T-helper 2 cell treated with Interferon-gamma antibody and Interleukin-4, amounts not matched to agents 5 μg/mL and 100 μg/mL, for 36 hours (primary cell): ENCODE measurements at places on chromosomes 6 and 20.

DNA sequence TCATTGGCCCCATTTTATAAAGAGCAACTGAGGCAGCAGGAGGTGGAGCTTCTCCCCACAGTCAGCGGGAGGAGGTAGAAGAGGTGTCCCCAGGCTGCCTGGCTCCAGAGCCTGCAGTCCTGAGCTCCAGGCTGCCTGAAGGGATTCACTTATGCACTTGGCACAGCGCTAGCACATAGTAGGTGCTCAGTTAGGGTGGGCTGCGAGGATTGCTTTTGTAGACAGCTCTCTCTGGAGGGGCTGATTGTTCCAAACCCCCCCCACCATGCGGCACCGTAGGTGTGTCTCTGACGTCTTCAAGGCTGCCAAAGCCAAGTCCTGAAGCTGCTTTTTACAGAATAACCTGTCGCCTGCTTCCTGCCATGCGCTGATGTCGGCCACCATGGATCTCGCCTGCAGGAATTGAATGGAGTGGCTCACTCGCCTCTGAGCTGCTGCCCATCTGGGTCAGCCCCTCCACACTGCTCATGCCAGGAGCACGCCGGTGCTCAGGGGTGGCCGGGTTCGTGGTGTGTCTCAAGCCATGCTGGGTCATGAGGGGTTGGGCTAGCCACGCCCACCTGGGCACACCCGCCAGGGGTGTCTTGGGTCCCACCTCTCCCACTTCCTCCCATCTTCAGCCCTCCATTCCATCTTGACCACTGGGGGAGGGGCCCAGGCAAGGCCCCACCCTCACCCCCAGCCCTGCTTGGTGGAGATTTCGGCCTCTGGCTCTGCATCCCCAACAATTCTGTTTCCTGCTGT lies 59.8 kb downstream of the BCAS4 start:
- no peaks in the 10 kb centered on the region for H3K4me1 ChIP-seq
- no peak overlapping the region for H3K27ac ChIP-seq

DNA sequence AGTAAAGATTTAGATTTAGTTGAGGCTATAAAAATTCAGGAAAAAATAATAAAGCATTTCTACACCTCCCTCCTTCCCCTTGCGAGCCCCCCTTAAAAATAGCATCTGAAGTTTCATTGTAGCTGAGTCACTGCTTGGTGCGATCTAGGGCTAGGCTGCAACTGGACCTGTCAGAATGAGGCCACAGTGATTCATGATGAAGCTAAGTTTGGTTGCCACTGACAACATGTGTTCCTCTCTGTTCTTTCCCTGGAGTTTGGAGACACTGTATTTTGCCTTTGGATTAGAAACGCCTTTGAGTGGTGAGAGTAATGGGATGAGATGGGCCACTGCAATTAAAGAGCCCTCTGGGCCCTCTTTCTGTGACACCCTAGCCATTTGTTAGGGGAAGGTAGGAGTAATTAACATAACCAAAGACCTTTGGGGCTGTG lies 334.1 kb downstream of the NRN1 start:
- H3K27me3 ChIP-seq: no peaks in the 10 kb centered on the region
- peaks cover 2% of the 10 kb centered on the region for H3K36me3 ChIP-seq
- H3K4me3 ChIP-seq: no peak overlapping the region
- H3K4me1 ChIP-seq: peaks cover 17% of the 10 kb centered on the region
- DNase-seq: no peak
- no peak overlapping the region for H3K27ac ChIP-seq

DNA sequence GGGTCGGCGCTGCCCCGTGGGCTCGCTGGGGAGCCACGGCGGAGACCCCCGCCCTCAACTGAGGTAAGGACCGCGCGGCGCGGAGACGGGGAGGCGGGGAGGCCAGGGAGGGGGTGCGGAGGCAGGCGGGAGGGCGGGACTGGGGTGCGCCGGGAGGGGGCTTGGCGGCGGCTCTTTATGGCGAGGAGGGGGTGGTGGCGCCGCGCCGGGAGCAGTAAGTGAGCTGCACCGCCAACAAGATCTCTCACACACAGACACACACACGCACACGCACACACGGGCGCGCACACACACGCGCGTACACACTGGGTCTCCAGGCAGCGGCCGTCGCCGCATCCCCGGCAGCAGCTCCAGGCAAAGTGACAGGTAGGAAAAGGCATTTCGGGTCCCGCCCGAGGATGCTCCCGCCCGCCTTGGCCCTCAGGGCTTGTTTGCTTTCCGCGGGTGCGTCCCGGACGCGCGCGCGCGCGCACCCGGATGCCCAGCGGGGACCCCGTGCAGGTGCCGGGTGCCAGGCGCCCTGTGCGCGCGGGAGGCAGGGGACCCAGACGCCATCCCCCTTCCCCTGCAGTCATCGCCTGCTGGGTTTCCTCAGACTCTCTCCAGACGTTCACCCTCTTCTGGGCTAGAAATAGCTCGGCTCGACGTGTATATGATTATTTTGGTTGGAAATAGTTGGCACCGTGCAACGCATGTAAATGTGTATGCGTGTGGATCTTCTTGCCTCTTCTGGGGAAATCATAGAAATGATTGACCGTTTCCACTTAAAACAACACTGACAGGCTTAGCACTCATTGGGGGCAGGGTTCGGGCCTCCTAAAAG lies at the start of gene PLCB4:
Gene PLCB4, plus strand, starts transcription at position 247 of the 823 bp plus-strand sequence. CDS start 238,728 bp downstream, outside the sequence.
- H3K36me3 ChIP-seq: no peaks in the 10 kb centered on the region
- peaks cover 16% of the 10 kb centered on the region for H3K27me3 ChIP-seq
- DNase-seq: no peak

DNA sequence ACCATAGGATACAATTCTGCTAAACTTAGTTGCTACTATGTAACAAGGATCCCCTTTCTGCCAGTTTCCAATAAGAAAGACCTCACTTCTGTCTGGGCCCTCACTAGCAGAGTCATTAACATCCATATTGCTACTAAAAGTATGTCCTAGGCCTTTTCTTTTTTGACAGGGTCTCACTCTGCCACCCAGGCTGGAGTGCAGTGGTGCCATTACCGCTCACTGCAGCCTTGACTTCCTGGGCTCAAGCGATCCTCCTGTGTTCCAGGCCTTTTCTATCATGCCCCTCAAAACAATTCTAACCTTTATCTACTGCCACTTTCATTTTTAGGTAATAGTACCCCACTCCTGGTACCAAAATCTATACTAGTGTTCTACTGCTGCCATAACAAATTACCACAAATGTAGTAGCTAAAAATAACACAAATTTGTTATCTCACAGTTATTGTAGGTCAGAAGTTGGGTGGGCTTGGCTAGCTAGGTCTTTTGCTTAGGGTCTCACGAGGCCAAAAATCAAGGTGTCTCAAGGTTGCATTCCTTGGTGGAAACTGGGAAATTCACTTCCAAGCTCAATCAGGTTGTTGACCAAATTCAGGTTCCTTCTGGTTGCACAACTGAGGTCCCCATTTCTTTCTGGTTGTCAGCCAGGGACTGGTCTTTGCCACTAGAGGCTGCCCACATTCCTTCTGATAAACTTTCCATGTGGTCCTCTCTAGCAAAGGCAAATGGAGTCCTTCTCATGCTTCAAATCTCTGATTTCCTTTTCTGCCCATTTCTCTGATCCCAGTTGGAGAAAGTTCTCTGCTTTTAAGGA lies 3.0 kb downstream of the CSNK2A1 start:
- no peak for DNase-seq
- H3K4me1 ChIP-seq: peaks cover 42% of the 10 kb centered on the region
- no peak overlapping the region for H3K4me3 ChIP-seq

DNA sequence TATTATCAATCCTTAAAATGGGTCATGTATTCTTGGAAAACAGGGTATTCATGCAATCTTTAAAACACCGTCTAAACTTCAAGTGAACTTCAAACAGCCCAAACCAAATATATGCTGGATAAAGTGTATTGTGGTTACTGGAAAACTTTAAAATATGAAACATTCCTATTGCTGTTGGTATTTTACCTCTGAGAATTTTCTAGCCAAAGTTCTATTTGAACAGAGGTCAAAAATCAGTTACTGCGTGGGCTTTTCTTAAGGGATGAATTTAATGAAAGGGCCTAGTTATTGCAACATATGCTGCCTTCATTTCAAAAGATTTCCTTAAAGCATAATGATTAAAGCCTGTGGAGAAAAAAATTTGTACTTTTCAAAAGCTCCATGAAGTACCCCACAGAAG lies 436.0 kb downstream of the PLCB1 start:
- H3K27ac ChIP-seq: no peak overlapping the region
- no peaks in the 10 kb centered on the region for H3K27me3 ChIP-seq
- no peaks in the 10 kb centered on the region for H3K36me3 ChIP-seq
- no peaks in the 10 kb centered on the region for H3K4me1 ChIP-seq

DNA sequence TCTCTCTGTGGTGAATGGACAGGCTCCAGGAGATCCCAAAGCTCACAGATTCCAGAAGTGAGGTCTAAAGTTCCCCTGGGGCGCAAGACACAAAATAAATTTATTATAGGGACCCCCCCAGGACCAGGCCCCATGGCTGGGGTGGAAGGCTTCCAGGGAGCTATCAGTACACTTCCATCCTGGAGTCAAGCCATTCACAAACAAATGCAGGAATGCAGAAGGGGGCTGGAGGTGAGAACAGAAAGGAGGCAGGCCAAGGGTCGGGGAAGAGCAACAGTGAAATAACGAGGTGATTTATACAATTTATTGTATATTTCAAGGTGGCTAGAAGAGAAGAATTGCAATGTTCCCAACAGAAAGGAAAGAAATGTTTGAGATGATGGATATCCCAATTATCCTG lies 126.9 kb downstream of the LY86 start:
- H3K4me3 ChIP-seq: no peak overlapping the region
- H3K36me3 ChIP-seq: no peaks in the 10 kb centered on the region
- peaks cover 28% of the 10 kb centered on the region for H3K4me1 ChIP-seq
- DNase-seq: no peak

- no peak overlapping the region for H3K4me3 ChIP-seq
- H3K27ac ChIP-seq: no peak overlapping the region
- H3K36me3 ChIP-seq: peaks cover 4% of the 10 kb centered on the region
- H3K4me1 ChIP-seq: peaks cover 24% of the 10 kb centered on the region
- no peak for DNase-seq
These were observed 21.9 kb downstream of the SNPH start for GRCh38 chr20:1287787-1288569.

DNA sequence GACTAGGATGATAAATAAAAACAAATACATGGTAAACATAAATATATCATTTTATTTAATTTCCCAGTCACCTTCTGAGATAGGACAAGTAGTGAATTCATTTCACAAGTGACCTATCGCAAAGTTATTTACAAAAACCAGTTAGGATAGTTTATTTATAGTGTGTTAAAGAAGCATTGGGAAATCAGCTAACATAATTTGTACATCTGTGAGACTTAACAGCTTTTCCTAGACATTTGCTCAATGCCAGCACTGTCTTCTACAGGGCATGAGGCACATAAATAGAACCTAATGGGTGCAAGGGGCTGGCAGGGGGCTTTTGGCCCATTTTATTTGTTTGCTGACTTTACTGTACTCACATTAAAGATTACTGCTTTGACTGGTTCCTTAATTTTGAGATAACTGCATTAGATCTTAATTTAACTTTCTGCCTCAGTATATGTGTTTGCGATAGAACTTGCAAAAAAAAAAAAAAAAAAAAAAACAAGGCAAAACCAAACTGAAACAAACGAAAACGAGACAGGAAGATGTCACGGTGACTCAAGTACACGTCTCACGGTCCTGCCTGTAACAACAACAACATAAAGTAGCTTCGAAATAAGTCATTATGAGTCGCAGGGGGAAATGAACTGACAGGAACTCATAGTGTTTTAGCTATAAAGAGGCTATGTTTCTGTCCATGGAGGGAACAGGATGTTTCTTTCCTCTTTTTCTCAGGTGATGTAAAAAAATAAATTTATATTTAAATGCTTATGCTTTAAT lies 133.7 kb upstream of the GMDS start:
- H3K4me3 ChIP-seq: no peak overlapping the region
- peaks cover 2% of the 10 kb centered on the region for H3K4me1 ChIP-seq
- no peaks in the 10 kb centered on the region for H3K27me3 ChIP-seq
- no peak overlapping the region for H3K27ac ChIP-seq
- DNase-seq: no peak
- no peaks in the 10 kb centered on the region for H3K36me3 ChIP-seq

- no peak overlapping the region for H3K4me3 ChIP-seq
- H3K36me3 ChIP-seq: peaks cover 10% of the 10 kb centered on the region
- peaks cover 21% of the 10 kb centered on the region for H3K4me1 ChIP-seq
- no peak overlapping the region for H3K27ac ChIP-seq
- no peaks in the 10 kb centered on the region for H3K27me3 ChIP-seq
These were observed 8.9 kb downstream of the GFOD1 start for GRCh38 chr6:13478525-13478966.

DNA sequence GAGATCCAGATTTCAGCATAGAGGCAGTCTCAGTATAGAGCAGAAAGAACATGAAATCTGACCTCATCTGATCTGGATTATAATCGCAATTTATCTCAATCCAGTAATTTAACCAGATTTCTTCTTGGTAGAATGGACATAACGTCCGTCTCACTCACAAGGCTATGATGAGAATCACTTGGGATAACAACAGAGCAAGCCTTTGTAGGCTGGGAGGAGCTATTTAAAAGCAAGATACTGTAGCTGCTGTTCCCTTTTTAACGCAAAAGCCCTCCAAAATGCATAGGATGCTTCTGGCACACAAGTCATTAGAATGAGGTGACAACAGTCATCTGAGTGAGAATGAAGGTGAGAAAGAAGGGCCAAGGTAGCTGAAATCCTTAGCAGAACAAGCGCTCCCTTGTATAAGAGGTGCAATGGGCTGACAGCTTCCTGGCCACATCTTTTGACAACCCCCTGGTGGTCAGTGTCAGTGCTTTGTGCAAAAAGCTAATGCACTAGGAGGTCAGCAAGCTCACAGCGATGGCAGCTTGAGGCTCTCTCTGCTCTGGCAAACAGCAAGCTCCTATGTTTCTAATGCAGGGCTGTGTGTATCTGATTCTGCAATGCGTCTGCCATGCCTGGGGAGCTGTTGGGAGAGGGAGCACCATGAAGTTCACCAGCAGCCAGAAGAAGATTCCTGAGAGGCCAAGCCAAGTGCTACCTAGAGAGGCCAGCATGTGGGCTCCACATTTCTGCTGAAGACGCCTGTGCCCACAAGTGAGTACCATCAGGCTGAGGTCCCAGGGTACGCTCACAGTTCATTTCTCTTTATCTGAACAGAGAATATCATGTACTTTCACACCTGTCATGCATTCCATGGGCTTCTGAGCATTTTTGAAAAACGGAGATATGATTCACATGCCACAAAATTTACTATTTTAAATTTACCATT lies 16.2 kb downstream of the METTL24 start:
- H3K27ac ChIP-seq: no peak overlapping the region
- H3K4me3 ChIP-seq: no peak overlapping the region
- H3K4me1 ChIP-seq: no peaks in the 10 kb centered on the region
- H3K36me3 ChIP-seq: no peaks in the 10 kb centered on the region
- peaks cover 13% of the 10 kb centered on the region for H3K27me3 ChIP-seq
- no peak for DNase-seq
